ENCODE measurements at places on chromosomes 12 and 14.

GRCh38 chr12:65434737-65435136 is 156.3 kb downstream of the MSRB3 start:
- no peak for DNase-seq

DNA sequence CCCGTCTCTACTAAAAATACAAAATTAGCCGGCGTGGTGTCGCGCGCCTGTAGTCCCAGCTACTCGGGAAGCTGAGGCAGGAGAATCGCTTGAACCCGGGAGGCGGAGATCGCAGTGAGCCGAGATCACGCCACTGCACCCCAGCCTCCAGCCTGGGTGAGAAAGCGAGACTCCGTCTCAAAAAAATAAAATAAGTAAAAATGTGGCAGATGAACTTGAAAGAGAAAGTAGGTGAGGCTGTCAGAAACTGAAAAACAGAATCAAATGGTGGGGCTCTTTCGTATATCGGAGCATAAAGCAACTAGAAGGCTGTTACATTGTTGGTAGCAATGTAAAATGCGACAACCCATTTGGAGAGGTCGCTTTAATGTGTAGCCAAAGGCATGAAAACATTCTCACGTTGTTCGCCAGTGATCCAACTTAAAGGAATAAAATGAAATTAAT is 767 bp upstream of the CCNT1 start:
- DNase-seq, result no peak

DNA sequence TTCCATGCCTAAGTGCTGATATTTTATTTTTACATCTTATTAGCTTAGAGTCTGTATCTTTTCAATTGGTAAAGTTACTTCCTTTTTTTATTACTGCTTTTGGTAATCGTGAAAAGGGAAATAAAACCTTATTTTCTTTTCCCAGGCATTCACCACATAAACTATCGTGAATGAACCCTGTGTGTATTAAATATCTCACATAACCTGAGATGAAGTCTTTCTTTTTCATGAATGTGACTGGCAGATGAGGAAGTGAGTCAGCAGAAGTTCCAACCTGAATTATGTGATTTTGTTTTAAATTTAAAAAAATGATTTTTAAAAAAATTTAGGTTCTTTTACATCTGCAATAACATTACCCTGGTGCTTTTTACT is 26.0 kb downstream of the MYBPC1 start:
- no peak for DNase-seq

DNA sequence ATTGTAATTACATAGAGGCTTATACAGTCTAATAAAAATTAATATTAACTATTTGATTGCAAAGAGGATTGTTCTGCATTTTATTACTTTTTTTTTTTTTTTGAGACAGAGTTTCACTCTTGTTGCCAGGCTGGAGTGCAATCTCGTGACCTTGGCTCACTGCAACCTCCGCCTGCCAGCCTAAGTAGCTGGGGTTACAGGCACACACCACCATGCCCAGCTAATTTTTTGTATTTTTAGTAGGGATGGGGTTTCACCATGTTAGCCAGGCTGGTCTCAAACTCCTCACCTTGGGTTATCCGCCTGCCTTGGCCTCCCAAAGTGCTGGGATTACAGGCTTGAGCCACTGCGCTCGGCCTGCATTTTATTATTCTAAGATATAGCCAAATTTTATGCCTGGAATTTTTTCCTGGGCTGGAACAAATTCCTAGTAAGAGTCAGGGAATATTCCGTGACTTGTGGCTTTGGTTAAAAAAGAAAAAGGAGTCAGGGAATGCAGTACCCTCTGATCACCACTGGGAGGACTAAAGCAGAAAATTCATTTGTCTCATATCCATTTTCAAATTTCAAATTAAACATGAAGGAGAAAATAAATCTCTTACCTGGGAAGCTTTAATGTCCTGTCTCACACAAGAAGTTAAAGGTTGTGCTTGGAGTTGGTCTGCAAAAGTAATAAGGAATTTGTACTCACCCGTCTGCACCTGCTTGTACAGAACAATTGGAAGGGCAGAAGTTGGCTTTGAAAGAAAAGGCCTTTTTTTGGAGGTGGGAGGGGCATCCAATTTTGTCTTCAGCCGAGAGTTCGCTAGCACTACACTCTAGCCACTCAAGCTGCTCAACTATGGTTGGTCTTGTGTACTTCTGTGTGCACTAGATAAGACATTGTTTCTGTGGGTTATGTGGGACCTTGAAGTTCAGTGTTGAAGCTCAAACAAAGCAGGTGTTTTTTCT is 8.7 kb downstream of the MARK3 start:
- DNase-seq, result no peak

DNA sequence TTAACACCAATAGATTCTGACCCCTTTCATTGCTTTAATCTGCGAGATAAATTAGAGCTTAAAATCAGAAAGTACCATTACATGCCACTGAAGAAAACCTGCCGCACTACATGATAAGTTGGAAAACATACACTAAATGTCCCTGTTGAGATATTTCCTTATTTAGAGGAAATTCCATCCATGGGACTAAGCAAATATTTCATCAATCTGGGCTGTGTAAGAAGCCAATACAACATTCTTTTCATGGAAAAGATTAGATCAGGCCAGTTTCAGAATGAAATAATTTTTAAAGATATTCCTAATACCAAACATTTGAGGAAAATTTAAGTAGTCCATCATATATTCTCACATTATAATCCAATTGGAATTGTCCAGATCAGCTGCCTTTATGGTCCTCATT is 112.8 kb downstream of the LLPH start:
- no peak for DNase-seq

GRCh38 chr12:51809193-51809592 is 39.3 kb downstream of the FIGNL2 start:
- no peak for DNase-seq

- DNase-seq, result no peak
Measured at GRCh38 chr12:112836736-112837628, 45.4 kb downstream of the RPH3A start.

DNA sequence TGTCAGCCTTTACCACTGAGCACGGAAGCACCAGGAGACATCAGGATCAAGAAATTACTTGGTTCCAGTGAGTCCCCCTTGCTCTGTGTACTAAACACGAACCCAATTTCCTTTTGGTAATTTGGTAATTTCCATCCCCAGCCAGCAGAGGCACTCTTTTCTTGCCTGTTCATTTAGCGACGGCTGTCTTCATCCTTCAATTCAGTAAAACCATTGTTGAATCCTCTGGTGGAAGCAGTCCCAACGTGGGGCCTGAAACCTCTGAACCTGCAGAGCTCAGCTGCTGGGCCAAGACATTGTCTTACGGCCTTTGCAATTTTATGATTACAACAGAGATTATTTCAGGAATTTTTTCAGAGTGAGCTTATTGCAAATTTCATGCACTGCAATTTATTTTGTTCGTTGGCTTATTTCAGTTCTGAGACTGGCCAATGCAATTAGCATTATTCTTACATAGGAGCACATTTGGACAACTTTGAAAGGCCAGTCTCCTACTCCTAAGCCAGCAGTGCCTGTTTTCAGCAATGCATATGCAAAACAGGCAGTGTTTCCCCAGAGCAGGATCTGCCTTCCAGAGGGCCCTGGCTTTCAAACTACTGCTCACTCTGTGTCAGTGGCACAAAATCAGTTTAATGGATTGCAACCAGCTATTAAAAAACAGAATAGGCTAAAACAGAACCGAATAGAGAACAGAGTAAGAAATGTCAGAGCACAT is 372.9 kb upstream of the TMEM132C start:
- no peak for DNase-seq

GRCh38 chr14:99141236-99141635 is 130.8 kb downstream of the BCL11B start:
- DNase-seq, result no peak

DNA sequence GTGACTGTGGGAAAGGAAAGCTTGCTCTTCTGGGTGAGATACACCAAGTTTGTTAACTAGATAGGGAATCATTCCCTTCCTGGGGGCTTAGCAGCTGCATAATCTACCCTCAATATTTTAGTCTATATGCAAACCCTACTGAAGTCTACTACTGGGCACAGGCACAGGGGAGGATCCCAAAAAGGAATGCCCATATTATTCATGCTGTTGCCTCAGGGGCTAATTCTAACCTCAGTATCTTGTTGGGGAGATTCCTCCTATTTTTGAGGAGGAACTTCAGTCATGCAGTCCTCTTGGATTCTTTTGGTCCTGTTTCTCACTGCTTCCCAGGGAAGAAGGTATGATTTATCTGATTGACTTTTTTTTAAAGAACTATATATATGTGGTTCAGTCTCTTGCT is 58.9 kb upstream of the ANKS1B start:
- DNase-seq, result no peak
